ENCODE measurements at places on chromosomes 4 and X. TPM values are rescaled to one million over a fixed set of nuclear protein-coding genes. Genes with fewer than 3 reads are reported as not detected.

The KIAA1210 gene
- total RNA-seq: 0.69 TPM

The MSX1 gene
- total RNA-seq: 48.8 TPM

The RS1 gene
- not detected for total RNA-seq

The CPLX1 gene
- 15.4 TPM for total RNA-seq

The VCX gene
- total RNA-seq: not detected

The CENPE gene
- total RNA-seq: 7.6 TPM

The CT45A2 gene
- not detected for total RNA-seq

The NMU gene
- total RNA-seq: 5.7 TPM

The GPM6B gene
- total RNA-seq: 523 TPM

The SEPTIN11 gene
- 156 TPM for total RNA-seq

The SSX2 gene
- not detected for total RNA-seq

Data from spinal cord (tissue), 10 donors.